Fibroblast of skin of right quadriceps (primary cell): ENCODE measurements at places on chromosomes 12 and 14.

DNA sequence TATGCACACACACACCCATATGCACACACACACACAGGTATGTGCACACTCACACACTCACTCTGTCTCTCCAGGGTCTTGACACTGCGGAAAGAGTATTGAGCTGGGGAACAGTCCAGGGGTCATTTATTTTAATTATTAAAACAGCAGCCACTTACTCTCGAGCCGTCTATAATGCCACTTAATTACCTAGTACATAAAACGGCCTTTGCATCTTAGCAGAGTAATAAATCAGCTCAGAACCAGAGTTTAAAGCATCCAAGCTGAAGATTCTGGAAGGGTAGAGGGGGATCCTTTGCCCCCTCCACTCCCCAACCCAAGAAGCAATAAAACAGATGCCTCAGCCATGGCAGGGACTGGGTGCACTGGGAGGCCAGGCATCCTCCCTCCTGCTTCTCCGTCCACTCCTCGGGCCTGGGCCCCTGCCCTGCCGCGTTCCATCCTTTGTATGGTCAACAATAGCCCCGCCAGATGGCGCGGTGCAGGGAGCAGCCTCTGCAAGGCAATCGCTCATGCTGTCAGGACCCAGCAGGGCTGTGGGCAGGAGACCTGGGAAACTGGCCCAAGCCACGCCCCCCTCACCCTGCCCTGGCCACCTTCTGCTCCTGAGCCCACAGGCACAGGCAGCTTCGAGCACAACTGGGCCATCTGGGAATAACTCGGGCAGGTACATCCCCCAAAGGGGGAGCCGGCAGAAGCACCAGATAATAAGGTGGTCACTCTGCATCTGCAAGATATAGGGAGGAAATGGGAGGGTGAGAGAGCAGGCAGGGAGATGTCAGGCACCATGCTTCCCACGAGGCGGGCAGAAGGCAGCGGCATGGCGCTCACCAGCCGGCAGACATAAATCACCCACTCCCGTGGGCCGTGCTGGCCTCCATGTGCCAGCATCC is 40.9 kb downstream of the CCDC85C start:
- DNase-seq, result no peak

- peak; percentile 72 for DNase-seq
Measured at GRCh38 chr12:104632724-104633201, 176.0 kb downstream of the CHST11 start.

- no peak for DNase-seq
Measured at GRCh38 chr12:15306605-15307004, 15.7 kb upstream of the PTPRO start.

GRCh38 chr14:47346849-47347248 is 328.6 kb downstream of the MDGA2 start:
- no peak for DNase-seq

- DNase-seq, result no peak
Measured at GRCh38 chr12:13090054-13090453, 13.4 kb downstream of the GSG1 start.

GRCh38 chr14:26925876-26926584 is 328.2 kb upstream of the NOVA1 start:
- DNase-seq, result peak; percentile 22

DNA sequence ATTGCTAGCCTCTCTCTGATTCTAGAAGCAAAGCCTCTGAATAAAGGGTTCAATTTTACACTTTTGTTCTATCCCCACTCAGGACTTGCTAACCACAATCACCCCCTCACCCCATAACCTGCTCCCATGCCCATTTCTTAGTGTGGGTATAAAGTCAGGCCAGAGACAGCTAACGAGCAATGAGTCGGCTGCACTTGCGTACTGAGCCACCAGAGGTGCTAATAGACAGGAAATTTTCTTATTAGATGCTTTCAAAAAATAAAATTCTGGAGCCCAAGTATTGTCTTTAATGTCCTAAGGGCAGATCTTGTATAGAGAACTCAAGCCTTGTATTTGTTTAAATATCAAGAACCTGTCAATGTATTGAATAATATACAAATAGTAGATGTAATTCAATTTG is 256.9 kb downstream of the SYT1 start:
- DNase-seq, result no peak

DNA sequence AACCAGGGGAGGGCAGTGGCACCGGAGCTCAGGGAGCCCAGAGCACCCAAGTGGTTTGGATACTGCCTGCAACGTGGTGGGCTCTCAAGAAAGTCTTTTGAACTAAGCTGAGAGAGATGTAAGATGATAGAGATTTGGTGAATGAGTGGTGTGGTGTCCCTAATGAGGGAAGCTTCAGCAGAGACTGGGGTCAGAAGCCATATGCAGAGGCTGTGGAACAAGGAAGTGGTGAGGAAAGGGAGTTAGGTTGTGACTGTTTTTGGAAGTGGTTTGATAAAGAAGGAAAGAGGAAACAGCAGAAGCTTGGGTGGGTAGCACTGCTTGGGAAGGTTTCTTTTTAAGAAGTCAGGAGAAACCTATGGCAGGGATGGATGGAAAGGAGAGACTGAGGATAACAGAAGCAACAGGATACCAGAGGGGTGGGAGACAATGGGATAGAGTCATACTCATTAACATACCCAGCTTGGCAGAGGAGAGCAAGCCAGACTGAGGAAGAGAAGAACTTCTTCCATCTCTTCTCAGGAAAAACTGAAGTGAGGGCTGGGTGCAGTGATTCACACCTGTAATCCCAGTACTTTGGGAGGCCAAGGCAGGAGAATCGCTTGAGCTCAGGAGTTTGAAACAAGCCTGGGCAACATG is 24.1 kb downstream of the SLC4A8 start:
- DNase-seq, result no peak

DNA sequence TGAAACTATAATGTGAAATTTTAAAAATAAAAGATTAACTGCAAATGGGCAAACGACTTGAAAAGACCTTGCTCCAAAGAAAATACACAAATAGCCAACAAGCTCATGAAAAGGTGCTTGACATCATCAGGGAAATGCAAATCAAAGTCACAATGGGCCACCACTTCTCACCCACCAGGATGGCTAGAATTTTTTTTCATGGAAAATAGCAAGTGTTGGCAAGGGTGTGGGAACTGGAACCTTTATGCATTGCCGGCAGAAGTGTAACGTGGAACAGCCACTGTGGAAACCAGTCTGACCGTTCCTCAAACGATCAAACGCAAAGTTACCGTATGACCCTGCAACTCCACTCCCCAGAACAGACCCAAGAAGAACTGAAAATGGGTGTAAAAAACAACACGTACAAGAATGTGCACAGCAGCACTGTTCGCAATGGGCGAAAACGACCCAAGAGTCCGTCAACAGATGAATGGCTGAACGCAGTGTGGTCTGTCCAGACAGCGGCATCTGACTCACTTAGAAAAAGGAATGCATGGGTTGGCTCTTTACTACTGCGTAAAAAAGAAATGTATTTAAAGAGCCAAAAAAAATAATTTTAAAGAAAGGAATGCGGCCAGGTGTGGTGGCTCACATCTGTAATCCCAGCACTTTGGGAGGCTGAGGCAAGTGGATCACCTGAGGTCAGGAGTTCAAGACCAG is 40.2 kb downstream of the SCARB1 start:
- DNase-seq, result no peak

DNA sequence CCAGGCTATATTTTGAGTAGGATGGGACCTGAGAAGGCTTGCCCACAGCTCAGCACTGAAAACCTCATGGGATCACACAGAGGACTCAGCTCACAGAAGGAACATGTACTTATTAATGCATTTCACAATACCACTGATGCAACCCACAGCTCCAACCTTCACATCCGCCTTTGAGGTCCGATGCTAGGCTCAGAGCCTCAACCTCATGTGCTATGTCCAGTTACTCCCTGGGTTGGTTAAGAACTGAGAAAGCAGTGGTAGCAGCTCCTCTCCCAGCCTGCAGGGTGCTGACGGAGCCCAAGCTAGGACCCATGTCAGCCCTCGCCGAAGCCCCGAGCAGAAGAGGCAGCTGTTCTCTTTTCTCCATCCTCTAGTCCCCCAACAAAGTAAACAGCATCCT is 52.9 kb downstream of the SPTB start:
- no peak for DNase-seq

GRCh38 chr12:75837700-75838099 is 193.9 kb downstream of the PHLDA1 start:
- DNase-seq, result no peak

DNA sequence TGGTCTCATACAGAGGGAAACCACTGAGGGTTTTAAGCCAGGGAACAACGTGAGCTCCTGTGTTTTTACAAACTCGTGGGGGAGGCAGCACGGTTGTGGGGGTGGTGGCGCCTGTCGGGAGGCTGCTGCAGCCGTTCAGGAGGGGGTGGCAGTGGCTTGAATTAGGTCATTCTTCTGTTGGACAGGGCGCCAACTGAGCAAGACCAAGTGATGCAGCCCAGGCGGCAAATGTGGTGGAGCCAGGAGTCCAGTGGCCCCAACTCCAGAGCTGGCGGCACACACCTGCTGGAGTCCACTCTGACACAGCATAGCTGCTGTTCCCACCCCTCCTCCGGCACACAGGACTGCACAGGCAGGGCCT is 27.8 kb downstream of the FBRSL1 start:
- DNase-seq, result no peak
